ENCODE measurements at places on chromosomes 11 and 22.

DNA sequence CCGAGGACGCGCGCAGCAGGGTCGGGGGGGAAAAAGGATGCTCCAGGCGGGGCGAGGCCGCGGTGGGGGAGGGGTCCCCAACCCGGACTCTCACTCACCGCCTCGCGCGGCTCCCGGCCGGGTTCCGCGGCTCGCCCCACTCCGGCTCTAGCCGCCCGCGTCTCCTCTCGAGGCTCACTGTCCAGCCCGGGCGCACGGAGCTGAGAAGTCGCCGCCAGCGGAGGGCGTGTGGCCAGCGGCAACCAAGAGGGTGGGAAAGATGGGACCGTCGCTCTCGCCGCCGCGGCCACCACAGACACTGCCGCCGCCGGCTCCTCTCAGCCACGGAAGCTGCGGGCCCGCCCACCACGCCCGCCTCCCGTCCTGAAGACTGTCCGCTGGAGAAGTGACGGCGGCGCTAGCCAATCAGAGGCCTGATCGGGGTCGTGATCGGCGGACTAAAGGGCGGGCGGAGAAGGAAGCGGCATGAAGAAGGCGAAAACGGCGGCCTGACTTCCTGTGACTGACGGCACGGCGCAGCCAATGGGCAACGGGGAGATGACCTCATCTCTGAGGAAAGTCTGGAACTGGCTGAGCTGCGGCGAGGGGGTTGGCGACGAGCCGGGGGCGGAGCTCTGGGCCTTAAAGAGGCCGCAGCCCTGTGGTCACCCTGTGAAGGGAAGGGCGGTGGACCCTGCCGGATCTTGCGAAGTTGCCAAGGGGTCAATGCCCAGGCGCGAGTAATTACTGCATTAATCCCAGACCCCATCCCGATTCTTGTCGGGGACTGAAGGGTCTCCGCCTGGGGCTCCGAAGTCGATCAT, at the start of gene MRTFA:
Gene MRTFA, minus strand, starts transcription at position 340 of the 803 bp plus-strand sequence.
- DNase-seq, result peak; percentile 98

- DNase-seq, result no peak
Measured at GRCh38 chr11:108994887-108995286, 330.0 kb downstream of the DDX10 start.

DNA sequence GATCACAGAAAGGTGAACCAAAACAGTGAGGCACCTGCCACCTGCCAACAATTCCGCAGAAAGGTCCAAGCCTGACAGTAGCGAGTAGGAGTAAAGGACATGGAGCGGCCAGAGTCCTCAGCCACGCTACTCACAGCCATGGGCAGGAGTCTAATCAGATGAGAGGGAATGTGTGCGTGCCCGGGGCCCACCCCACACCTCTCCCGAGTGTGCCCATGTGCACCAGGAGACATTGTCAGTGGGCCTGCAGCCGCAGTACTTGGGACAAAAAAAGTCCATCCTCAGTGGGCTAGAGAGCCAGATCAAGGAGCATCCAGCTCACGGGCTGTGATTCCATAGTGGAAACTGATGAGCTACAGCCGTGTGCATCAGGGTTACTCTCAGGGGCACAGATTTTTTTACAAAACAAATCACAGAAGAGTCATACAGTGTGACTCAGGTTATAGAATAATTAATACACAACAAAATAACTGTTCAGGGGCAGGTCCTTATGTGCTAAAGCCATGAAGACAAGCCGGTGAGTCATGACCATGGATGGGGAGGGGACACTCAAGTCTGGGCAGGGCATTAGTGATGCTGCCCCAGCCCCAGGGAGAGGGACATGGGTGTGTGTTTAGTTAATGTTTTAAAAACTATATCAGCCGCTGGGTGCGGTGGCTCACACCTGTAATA, 12.0 kb downstream of the SART1 start:
- DNase-seq, result no peak

- no peak for DNase-seq
Measured at GRCh38 chr11:125947419-125948277, 1.8 kb downstream of the VSIG10L2 start.

DNA sequence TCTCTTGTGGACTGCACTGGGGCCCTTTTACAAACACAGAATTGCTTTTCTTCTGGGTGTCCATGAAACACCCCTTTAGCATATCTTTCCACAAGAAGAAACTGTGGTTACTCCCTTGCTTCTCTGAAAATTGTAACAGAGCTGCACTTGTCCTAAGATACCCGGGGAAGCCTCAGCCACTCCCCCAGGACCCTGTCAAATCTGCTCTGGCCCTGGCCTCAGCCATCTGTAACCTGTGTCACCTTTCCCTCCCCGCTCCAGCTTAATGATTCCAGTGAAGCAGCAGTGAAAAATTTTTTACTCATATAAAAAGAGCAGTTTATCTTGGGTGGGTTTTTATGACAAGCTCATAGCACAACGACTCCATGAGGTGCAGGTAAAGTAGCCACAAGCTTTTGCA, 3.4 kb upstream of the DUSP18 start:
- DNase-seq, result no peak

DNA sequence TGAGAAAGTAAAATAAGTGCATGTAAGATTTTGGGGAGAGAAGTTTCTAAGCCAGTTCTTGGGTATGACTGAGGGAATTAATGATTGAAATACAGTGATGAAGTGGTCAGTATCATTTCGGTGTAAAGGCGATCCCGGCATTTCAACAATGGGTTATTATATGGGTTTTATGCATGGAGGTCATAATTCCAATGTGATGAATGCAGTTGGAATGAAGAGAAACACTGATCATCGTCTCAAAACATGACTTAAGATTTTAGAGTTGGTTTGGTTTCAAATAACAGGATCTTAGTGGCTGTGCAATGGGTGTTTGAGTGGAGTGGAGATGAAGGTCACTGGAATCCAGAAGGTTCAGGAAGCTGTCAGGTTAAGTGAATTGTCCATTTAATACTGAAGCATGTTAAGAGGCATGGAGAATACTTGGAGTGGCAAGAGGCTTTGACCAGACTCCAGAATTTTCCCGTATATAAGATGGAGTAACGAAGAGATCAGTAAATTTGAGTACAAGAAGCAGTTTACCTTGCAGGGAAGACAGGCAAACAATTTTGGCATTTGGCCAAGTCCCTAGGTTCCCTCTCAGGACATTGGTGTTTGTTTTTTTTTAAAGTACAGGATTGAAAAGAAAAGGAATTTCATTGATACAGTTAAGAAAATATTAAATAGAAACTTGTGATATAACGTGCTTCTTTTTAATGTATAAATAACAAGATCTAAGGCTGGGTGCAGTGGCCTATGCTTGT, 96.4 kb upstream of the BIRC3 start:
- DNase-seq, result no peak

GRCh38 chr11:32012049-32012448, 78.8 kb upstream of the RCN1 start:
- no peak for DNase-seq

- no peak for DNase-seq
Measured at GRCh38 chr11:63939397-63939891, 642 bp downstream of the NAA40 start.

- no peak for DNase-seq
Measured at GRCh38 chr22:30411780-30412179, 13.8 kb upstream of the MTFP1 start.

DNA sequence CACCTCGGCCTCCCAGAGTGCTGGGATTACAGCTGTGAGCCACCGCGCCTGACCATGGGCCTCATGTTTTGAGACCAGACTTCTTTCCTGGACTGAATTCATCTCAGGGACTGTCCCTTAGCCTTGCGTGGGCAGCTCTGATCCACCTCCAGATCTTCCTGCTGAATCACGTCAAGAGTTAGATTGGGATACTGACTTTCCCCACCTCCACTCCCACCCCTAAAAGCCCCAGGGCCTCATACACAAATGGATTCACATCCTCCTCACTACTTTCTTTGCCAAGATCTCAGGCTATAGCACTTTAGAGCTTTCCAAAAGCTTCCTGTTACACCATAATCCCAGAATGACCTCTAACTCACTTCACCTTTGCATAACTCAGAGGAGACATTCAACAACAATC, 12.1 kb downstream of the CCDC87 start:
- no peak for DNase-seq

GRCh38 chr11:113992459-113993110, 17.7 kb downstream of the HTR3A start:
- DNase-seq, result no peak

GRCh38 chr11:115996125-115996807, 492.1 kb upstream of the CADM1 start:
- DNase-seq, result no peak

DNA sequence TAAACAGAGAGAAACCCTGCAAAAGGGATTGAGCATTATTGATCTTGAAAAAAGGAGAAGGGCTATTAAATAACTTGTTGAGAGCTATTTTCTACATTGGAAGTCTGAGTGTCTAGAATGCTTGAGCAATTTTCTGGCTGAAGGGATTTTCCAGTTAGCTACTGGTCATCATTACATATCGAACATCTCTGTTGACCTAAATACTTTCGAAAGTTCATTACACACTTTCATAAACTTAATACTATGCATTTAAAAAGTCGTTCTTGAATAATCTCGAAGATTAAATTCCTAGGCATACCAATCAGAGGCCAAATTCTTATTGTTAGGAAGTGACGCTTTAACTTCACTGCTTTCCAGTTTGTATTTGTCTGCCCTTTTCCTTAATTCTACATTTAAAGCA, 13.7 kb downstream of the ETS1 start:
- DNase-seq, result no peak

DNA sequence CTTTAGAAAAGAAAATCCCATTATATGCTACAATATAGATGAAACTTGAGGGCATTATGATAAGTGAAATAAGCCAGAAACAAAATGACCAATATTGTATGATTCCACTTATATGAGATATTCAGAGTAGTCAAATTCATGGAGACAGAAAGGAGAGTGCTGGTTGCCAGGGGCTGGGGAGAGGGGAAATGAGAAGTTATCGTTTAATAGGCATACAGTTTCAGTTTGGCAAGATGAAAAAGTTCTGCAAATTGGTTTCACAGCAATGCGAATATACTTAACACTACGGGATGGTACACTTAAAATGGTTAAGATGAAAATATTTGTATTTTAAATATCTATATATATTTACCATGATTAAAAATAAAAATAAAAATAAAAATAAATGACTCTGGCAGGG, 31.1 kb upstream of the RDX start:
- DNase-seq, result no peak

DNA sequence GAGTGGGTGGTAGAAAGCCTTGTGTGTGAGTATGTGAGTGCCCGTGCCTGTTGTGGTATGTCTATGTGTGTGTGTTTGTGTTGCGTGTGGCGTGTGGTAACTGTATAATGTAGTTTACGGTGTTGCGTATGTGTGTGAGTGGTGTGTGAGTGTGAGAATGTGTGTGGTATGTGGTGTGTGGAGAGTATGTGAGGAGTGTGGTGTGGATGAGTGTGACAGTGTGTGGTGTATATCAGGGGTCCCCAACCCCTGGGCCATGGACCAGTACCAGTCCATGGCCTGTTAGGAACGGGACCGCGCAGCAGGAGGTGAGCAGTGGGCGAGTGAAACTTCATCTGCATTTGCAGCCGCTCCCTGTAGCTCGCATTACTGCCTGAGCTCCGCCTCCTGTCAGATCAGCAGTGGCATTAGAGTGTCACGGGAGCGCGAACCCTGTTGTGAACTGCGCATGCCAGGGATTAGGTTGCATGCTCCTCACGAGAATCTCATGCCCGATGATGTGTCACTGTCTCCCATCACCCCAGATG, 5.7 kb downstream of the UPK3A start:
- no peak for DNase-seq

DNA sequence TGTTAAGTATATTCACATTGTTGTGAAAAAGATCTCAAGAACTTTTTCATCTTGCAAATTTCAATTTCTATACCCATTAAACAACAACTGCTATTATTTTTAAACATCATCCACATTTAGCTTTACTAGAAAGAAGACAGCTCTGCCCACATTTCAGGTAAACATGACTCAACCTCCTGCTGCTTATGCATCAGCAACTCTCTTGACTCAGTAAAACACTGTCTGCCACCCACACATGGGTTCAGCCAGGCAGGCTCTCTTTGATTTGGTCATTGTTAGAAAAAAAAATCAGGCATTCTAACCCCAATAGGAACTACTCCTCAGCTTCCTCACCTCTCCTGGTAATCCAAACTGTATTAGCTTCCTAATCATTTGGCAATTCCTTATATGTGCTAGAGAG, 5.1 kb upstream of the ENDOD1 start:
- DNase-seq, result no peak

DNA sequence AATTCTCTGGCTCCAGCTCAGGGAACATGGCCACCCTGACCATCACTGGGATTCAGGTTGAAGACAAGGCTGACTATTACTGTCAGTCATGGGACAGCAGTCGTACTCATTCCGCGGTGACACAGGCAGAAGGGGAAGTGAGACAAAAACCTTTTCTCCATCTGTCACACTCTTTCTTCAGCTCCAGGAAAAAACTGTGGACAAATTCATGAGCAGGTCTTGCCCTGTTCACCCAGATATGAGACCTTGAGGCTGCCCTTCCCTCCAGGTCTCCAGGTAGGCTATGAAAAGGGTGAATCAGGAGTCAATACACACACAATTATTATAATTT, 39.4 kb upstream of the GGTLC2 start:
- no peak for DNase-seq

DNA sequence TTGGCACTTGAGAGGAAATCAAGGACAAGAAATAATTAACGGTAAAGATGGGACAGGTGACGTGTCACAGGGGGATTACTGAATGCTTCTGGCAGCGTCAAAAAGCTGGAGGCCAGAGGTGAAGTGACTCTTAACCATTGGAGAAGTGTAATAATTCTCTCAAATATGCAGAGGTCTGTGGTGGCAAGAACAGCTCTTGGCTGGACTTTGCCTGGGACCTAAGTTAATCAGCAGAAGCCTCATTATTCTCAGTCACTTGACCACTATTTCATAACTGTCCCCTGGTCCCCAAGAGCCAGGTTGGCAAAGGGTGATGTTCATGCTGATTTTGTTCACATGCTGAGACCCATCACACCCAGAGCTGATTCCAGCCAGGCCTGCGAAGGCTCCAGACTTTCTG, 72.9 kb downstream of the TIMP3 start:
- no peak for DNase-seq

- DNase-seq, result no peak
Measured at GRCh38 chr11:73838443-73839122, 38.1 kb downstream of the COA4 start.

GRCh38 chr11:70755410-70756158, 357.3 kb downstream of the CTTN start:
- DNase-seq, result peak; percentile 36

DNA sequence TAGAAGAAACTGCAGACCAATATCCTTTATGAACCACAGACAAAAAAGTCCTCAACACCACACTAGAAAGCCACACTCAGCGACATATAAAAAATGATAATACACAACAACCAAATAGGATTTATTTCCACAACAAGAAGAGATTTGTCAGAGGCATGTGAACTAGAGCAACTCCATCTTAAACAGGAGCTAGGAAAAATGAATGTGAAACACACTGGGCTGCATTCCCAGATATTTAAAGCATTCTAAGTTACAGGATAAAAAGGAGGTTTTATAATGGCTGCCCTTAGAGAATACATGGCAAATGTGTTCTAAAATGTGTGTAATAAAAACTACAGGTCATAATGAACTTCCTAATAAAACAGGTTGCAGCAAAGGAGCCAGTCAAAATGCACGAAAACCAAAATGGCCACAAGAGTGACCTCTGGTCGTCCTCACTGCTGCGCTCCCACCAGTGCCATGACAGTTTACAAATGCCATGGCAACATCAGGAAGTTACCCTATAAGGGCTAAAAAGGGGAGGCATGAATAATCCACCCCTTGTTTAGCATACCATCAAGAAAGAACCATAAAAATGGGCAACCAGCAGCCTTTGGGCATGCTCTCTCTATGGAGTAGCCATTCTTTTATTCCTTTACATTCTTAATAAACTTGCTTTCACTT, 21.8 kb downstream of the XKR3 start:
- DNase-seq, result no peak

All from effector memory CD8-positive, alpha-beta T cell (primary cell).